ENCODE measurements at places on chromosomes 11 and 22.
A peak's percentile ranks its signal among the peaks of the same experiment; 100 is the strongest.

GRCh38 chr11:22304337-22304961 lies 33.7 kb upstream of the SLC17A6 start:
- DNase-seq: no peak

- DNase-seq: no peak
These were observed 1508.2 kb downstream of the BRD1 start for GRCh38 chr22:48319321-48320047.

DNA sequence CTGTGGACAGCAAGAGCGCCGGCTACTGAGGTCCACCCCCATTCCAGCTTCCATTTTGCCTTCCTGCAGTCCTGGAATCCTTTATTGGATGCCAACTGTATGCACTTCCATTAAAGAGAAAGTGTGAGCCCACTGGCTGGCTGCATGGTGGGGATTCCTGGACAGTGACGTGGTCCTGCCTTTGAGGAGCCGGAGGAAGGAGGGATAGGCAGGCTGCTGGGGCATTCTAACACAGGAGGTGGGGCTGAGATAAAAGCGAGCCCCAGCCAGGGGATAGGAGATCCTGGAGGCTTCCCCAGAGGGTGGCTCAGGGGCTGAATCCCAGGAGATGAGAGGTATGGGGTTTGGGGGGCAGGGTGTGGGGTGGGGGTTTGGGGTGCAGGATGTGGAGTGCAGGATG lies 984.7 kb downstream of the BRD1 start:
- DNase-seq: no peak

DNA sequence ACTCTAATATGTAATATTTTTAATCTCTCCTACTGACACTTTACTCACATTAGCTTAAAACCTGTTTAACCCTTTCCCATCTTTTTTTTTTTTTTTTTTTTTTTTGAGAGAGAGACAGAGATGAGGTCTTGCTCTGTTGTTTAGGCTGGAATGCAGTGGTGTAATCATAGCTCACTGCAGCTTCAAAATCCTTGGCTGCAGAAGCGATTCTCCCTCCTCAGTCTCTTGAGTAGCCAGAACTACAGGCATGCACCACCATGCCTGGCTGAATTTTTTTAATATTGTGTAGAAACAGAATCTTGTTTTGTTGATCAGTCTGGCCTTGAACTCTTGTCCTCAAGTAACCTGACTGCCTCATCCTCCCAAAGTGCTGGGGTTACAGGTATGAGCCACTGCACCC lies 37.3 kb downstream of the PAMR1 start:
- DNase-seq: no peak

DNA sequence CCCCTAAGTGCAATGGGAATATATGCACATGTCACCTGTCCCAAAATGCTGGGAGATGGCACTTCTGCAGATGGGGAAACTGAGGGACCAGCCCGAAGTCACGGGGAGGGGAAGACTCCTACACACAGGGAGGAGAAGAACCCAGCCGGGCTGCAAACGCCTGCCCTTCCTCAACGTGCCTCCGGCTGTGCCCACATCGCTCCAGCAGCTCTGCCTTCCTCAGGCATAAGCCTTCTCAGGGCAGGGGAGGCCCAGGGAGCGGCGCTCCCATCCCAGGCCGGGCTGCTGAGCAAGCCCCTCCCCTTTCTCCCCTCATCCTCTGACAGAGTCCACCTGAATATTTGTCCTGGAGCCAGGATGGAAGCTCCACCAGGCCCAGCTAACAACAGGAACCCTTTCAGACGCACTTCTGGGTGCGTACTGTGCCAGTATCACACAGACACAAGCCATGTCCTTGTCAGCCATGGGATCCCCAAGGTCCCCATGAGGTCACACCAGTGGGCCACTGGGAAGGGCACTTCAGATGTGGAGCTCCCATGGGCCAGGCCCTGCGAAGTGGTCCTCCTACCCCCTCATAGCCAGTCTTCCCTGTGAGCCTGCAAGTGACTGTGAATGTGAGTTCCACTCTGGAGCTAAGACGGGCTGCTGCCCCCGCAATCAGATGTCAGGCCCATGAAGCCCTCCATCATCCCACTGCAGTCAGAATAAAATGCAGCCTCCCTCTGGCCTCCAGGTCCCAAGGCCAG lies 2.5 kb upstream of the CD81 start:
- no peak for DNase-seq

- DNase-seq: peak; percentile 92
These were observed 8.2 kb upstream of the TBC1D22A start for GRCh38 chr22:46754110-46754799.
